Activated gamma-delta T cell treated with Interleukin-2 at 50 U/mL for 16 hours (primary cell): ENCODE measurements at places on chromosomes 11 and 22.

DNA sequence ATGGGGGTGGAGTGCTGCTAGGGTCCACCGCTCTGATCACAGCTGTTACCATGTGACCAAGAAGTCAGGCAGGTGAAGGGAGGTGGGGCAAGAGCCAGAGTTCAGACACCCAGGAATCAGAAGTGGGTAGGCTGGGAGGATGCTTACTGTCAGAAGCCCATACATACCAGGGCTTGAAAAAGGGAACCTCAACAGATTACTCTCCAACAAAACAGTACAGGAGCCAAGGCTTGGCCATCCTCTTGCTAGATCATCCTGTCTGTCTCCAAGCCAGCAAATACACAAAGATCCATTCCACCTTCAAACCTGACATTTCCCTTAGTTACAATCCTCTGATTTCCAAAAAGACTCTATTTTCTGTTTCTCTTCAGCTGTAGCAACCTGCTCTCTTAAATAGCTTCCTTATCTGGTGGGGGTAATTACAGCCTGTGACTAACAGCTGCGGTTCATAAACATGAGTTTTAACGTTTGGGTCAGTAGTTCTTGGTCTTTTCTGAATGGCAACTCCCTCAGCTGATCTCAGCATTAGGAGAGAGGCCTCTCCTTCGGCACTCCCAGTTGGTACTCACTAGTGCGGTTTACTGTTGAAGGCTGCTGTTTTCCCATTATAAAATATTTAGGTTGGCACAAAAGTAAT, 31.1 kb upstream of the WT1 start:
- DNase-seq, result no peak

DNA sequence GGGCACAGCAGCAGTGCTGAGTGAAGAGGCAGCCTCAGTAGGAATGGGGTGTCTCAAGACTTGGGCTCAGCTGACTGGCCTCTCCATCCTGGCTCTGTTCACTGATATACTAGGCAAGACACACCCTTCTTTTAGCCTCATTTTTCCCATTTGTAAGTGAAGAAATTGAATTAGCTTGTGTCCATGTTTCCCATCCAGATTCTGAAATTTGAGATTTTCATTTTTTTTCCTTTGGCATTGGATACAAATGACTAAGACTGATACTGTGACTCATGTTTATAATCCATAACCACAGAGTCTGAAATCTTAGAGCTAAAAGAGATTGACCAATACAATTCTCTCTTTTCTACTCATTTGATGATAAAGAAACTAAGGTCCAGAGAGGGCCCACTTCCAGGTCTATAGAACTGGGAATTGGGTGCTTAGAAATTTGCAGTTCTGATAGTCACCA, 110.9 kb downstream of the KCNC1 start:
- DNase-seq, result no peak

DNA sequence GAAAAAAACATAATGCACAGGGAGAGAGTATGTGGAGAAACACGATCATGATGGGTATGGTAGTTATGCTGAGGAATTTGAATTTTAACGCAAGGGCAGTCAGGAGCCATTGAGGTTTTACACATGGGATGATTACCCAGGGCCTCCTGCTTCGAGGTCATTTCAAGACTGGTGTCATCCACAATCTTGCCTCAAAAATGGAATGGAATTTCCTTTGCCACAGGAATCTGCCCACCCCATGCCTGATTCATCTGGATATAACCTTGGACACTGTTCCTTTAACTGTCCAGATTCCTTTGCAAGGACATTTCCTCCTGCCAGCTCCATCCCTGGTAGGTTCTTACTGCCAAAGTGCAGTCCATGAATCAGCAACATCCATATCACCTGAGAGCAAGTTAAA, 655.9 kb upstream of the TENM4 start:
- DNase-seq, result no peak

DNA sequence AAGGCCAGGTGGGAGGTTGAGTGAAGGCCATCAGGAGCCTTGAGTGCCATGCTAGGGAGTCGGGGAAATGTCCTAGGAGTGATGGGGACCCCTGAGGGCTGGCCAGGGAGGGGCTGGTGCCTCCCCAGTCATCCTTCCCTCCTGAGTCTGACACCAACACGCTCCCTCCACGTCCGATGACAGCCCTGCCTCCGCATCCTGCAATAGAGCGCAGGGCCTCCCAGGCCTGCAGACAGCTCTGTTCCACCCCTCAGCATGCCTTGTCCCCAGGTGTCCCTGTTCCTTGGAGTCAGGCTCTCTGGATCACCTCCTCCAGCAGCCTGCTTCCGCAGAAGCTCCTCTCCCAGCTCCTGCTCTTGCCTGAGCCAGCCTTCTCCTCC, 3.1 kb downstream of the RAC2 start:
- no peak for DNase-seq

GRCh38 chr11:65639623-65640482, 2.0 kb downstream of the SIPA1 start:
- DNase-seq, result peak; percentile 82
